Progenitor cell of endocrine pancreas (in vitro differentiated cells): ENCODE measurements at places on chromosomes 3 and 15. TPM values are rescaled to one million over a fixed set of nuclear protein-coding genes. Genes with fewer than 3 reads are reported as not detected.
A peak's percentile ranks its signal among the peaks of the same experiment; 100 is the strongest.

DNA sequence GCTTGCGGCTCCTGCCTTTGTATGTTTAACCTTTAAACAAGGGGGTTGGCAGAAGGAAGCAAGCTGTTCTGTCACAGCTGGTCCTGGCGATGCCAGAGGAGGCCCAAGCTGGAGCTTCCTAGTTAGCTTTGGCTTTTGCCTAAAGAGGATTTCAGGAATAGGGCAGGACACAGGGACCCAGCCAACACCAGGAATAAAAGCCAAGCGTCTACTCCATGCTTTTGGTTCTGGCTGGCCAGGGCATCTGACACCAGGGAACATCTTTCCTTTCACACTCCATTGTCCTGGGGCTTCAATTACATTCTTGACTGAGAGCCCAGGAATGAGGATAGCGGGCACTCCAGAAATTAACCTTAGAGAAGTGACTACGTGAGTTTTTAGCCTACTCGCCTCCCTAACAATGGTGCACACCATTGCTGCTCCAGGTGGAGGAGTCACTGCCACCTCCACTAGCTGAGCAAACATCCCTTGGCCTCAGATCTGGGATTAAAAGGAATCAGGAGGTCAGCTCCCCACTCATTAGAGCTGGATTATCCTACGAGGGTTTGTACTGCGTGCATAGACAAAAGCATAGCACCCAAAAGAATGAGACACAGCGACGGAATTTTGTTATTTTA is 38.2 kb downstream of the TPM1 start:
- no peak for DNase-seq

DNA sequence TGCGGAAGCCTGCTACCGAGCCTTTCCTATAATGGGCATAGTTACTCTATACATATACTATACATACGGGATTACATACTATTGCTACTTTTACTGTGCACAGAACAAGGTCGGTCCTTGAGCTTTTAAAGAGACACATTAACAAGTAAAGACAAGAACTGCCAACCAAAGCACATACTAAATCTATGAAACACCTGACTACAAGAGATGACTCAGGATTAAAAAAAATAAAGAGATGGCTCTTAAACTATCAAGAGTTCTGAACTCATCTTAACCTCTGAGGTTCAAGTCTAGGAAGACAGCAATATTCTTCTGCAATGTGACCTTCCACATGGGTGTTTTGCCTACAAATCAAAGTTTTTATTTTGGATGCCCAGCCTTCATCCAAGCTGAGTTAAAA is 106.8 kb downstream of the TNIK start:
- DNase-seq: no peak

- peak; percentile 75 for DNase-seq
Measured at GRCh38 chr15:89416339-89417183, 79.8 kb downstream of the RHCG start.

- DNase-seq: no peak
Measured at GRCh38 chr15:43433165-43433564, 59.8 kb downstream of the TP53BP1 start.

GRCh38 chr3:31213869-31214486 is 318.7 kb upstream of the STT3B start:
- no peak for DNase-seq

DNA sequence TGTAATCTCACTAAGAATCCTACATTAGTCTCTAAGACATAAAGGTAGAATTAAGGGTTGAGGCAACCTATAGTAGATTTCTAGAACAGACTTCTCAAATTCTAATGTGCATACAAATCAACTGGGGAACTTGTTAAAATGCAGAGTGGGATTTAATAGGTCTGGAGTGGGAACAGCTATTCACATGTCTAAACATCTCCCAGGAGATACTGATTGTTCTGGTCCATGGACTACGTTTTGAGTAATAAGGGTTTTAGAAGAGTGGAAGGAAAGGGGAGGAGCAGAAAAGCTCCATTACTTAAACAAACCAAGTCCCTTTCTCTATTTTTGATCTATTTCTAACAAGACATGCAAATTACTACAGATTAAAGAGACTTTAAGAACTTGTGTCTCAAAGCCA is 524.8 kb downstream of the TUSC7 start:
- no peak for DNase-seq

- no peak for DNase-seq
Measured at GRCh38 chr3:33433843-33434242, 6.4 kb downstream of the UBP1 start.

Gene MKRN2OS
- total RNA-seq: 1.7 and 2.0 TPM in 2 replicates
